Activated CD4-positive, alpha-beta T cell treated with anti-CD3 and anti-CD28 coated beads for 36 hours (primary cell): ENCODE measurements at places on chromosomes 16 and 17.

DNA sequence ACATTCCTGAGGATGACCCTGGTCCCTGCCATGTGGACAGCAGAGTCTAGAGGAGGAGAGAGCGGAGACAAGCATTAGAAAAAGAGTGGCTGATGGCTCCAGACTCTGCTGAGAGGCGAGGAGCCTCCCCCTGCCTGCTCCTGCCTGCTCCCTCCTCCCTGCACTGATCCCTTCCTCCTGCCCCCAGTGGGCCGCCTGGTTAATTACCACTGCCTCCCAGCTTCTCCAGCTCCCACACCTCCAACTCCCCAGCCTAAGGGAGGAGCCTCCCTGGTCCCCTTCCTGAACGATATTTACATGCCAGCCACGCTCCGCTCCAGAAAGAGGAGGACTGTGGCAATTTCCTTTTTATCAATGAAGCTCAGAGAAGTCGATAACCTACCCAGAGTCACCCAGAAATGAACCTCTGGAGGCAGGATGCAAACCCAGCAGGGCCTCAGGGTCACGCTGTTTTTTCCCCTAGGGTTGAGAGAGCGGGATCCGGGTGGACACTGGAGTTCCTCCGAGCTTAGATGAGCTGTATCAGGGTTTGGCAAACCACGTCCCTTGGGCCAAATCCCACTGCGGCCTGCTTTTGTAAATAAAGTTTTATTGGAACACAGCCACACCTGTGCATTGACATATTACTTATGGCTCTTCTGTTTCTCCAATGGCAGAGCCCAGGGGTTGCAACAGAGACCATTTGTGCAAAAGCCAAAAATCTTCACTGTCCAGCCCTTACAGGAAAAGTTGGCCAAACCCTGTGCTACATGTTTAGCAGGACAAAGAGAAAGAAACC is 27.1 kb upstream of the JPH3 start:
- no peak for DNase-seq

- peak; percentile 43 for DNase-seq
Observed at GRCh38 chr17:19768046-19768782, 20.1 kb upstream of the ALDH3A1 start.

DNA sequence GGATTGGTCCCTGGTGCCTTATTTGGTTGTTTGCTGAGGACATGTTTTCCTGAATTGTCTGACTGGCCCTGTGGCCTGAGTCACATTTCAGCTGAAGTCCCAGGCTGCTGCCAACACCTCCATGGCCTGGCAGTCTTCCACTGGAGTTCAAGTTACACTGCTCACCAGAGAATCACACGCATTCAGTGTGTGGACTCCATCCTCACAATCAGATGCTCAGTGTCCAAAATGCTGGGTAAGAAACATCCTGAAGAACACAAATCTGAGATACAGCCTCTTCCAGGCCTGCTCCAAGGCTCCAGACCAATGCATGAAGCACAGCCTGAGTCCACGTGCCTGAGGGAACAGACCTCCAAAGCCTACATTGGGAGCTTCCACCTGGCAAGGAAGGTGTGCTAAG is 19.2 kb downstream of the CD300LB start:
- no peak for DNase-seq

DNA sequence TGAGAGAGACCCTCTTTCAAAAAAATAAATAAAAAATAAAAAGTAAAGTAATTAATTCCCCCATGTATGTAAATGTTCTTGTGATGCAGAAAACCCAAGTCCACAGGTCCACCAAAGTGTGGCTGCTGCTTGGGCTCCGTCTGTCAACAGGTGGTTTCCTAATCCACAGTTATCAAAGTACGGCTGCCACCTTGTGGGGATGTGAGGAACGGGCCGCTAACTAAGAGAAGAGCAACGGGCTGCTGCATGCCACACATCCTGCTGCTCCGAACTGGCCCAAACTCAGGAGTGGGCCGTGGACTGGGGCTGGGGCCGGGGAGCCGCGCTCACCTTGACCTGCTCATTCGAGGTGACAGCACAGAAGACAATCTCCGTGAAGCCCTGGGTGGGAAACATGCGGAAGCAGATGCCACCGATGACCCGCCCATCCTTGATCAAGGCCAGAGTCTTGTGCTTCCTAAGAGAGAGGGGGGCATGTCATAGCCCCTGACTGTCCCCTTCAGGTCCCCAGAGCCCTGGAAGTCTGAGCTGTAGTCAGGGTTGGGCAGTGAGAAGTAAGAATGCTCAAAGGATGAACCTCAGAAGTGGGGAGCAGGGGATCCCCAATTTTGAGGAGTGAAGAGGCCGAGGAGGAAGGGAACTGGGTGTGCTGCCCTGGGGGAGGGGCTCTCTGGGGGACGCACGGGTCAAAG is 4.3 kb downstream of the KAT2A start:
- peak; percentile 90 for DNase-seq

- DNase-seq: peak; percentile 73
Observed at GRCh38 chr17:80892900-80893603, 98.6 kb upstream of the CHMP6 start.

DNA sequence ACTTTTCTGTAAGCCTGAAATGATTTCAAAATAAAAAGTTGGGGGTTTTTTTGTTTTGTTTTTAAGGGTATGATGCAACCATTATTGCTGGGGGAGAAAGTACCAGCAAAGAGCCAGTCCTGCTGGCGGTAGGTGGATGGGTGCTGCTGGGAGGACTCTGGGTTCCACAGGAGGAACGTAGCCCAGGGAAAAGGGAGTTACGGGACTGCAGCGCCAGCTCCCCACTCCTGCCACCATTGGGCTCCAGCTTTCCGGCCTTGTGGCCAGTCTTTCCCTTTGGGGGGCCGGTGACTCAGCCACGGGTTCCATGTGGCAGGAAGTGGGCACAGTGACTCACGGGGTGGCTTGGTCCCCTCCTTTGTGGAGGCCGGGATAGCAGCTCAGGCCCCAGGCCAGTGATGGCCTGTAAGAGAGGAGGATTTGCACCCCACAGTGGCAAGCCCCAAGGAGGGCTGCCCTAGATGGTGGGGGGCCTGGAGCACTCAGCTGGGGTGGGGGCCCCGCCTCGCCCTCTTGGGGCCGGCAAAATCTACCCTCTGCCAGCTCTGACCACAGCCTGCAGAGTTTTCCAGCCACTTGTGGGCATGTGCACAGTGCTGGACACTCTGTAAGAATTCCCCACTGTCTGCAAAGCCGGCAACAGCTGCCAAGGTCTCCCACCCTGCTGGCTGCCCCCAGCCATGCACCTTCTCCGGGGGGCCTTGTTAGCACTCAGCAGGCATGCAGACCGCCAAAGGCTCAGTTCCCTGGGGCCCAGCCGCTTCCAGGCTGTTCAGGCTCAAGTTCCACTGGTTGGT is 30.4 kb downstream of the SOCS3 start:
- peak; percentile 46 for DNase-seq

DNA sequence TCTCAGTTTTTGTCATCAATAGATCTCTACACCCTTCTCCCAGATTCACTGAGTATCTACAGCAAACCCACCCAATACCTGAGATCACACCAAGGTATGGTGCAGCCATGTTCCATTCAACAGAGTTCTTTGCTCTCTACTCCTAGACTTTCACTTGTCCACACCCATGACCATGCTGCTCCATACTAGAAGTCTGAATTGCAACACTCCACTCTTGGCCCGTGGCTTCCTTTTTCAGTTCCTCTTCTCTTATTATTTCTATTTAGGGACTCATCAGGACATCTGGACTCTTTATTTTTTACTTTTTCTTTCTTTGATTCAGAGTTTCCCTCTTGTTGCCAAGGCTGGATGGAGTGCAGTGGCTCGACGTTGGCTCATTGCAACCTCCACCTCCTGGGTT is 37.1 kb downstream of the YWHAE start:
- no peak for DNase-seq

- no peak for DNase-seq
Observed at GRCh38 chr17:65093930-65094329, 37.4 kb upstream of the GNA13 start.

GRCh38 chr16:73020409-73020884 is 27.5 kb downstream of the ZFHX3 start:
- no peak for DNase-seq

- DNase-seq: no peak
Observed at GRCh38 chr16:12655537-12655936, 148.2 kb downstream of the CPPED1 start.

DNA sequence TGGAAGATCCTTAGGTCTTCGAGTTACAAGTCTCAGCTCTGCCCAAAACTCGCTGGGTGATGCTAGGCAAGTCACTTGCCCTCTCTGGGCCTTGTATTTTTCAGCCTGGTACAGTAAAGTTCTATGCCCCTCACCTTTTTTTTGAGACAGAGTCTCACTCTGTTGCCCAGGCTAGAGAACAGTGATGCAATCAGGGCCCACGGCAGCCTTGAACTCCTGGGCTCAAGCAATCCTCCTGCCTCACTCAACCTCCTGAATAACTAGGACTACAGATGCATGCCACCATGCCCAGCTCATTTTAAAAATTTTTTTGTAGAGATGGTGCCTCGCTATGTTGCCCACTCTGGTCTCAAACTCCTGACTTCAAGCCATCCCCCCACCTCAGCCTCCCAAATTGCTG is 3.8 kb downstream of the MYH11 start:
- DNase-seq: no peak

GRCh38 chr17:19497624-19498023 is 36.0 kb upstream of the SLC47A1 start:
- DNase-seq: no peak

GRCh38 chr17:31433811-31434726 is 42.6 kb downstream of the RAB11FIP4 start:
- no peak for DNase-seq

DNA sequence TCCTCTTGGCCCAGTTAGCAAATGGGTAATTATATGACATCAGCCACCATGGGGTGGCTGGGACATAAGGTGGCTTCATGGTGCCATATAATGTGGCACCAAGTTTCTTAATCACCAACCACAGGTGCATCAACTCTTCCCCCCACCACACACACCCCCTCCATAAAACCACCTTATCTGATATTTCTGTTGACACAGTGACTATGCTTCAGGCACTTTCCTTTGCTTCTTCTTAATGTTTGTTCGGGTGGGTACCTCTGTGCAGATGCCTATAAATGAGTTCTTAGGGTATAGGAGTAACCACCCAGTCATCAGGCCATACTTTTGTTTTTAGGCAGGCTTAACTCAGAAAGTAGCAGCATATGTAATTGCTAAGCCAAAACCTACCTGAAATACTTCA is 29.5 kb downstream of the RNF43 start:
- peak; percentile 26 for DNase-seq

DNA sequence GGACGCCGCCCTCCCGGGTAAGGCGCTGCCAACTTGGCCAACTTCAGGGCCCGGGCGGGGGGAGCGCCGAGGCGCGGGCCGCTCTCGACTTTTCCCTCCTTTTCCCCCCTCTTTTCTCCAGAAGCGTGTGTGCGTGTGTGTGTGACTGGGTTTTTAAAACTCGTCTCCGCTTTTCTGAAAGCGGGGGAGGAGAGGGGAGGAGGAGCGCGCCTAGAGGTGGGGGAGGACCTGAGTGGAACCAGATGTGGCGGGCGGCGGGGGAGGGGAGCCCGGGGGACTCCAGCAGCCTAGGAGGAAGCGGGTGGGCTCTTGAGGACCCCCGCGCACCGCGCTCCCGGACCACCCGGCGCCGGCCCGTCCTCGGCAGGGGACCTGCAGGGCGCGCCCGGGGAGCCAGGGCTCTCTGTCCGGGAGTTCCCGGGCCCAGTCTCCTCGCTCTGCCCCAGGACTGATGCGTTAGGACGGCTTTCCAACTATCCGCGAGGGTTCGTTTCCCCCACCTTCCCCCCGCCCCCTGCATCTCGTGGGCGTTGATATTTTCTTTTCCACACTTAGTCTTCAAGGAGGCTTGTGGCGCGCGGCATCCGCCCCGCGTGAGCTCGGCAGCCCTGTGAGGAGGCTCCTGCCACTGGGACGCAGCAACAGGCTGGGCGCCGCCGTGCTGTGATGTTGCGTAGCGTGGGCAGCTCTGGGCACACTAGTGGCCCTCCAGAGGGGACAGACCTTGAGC is 599 bp downstream of the MRC2 start:
- peak; percentile 68 for DNase-seq

GRCh38 chr17:17691468-17692263 is 10.4 kb downstream of the RAI1 start:
- DNase-seq: peak; percentile 33

GRCh38 chr16:64667334-64667877 is 454.5 kb downstream of the CDH11 start:
- DNase-seq: no peak

DNA sequence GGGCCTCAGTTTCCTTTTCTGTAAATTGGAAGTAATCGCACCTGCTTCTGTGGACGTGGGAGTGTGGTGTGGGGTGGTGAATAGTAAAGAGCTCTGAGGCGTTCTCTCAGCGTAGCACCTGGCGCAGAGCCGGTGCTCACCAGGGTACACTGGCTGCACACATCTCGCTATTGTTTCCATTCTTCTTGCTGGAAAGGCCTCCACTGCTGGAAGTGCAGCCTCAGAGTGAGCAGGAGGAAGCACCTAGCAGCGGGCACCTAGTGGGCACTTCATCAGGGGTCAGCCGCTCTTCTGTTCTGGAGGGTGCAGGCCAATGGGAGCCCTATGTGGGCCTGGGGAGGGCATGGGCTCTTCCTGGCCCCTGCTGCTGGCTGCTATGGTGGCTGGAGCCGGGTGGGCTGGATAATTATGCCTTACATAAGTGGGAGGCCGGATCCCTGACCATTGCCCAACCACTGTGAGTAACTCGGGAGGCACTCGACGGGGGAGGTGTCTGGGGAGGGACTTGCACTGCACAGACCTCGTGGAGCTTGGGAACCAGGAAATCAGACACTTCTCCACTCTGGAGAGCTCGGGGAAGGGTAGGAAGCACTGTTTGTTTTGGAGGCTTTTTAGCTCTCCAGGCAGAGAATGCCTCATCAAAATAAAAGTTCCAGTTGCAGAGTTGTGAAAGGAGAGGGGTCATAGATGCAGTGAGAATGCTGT is 1.7 kb downstream of the MAP2K3 start:
- peak; percentile 43 for DNase-seq

GRCh38 chr16:80570106-80570478 is 29.3 kb downstream of the DYNLRB2 start:
- DNase-seq: peak; percentile 20

- no peak for DNase-seq
Observed at GRCh38 chr17:77414811-77415400, 274.1 kb downstream of the SEC14L1 start.

GRCh38 chr17:51057534-51057933 is 63.1 kb downstream of the SPAG9 start:
- no peak for DNase-seq

- no peak for DNase-seq
Observed at GRCh38 chr16:55872130-55872529, 3.0 kb downstream of the CES5A start.

DNA sequence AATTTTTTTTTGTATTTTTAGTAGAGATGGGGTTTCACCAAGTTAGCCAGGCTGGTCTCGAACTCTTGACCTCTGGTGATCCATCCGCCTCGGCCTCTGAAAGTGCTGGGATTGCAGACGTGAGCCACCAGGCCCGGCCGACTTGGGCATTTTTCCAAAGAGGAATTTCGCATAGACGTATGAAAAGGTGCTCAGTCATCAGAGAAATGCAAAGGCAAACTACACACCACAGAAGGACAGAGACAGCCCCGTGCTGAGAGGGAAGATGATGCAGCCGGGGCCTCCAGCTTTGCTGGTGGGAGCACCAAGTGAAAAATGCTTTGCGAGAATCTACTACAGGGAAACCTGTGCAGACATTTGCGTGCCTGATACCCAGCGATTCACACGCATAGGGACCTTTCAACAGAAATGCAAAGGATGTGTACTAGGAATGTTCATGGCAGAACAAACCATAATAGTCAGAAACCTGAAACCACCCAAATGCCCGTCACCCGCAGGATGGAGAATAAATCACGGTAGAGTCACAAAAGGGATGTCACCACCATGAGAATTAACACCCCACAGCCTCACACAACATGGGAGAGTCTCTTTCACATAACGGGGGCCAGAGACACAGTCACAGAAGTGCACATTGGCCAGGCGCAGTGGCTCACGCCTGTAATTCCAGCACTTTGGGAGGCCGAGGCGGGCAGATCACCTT is 5.2 kb downstream of the RAB40B start:
- no peak for DNase-seq
